Erythroblast (primary cell): ENCODE measurements at places on chromosomes 4 and X.

GRCh38 chr4:3118312-3118711 is 43.8 kb downstream of the HTT start:
- no peak for DNase-seq

- DNase-seq, result no peak
Measured at GRCh38 chr4:171348090-171348489, 465.1 kb upstream of the GALNTL6 start.

DNA sequence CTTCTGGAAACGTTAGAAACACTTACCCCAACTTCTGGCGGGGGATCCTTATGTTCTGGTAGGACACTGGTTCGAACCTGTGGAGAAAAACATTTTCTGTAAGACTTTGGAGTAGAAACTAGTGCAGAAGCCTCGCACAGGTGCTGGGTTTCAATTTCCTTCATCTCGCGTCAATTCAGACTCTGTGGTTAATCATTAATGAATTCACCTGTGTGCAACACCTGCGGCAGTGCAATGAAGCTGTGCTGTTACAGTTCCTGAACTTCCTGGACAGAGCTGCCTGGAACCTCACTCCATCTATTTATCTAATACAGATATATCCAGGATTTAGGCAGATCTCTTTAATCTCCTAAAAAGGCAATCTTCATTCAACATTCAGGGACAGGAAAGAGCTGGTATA is 531.4 kb downstream of the INPP4B start:
- DNase-seq, result no peak

GRCh38 chr4:94665500-94666404 is 92.0 kb upstream of the BMPR1B start:
- DNase-seq, result no peak

DNA sequence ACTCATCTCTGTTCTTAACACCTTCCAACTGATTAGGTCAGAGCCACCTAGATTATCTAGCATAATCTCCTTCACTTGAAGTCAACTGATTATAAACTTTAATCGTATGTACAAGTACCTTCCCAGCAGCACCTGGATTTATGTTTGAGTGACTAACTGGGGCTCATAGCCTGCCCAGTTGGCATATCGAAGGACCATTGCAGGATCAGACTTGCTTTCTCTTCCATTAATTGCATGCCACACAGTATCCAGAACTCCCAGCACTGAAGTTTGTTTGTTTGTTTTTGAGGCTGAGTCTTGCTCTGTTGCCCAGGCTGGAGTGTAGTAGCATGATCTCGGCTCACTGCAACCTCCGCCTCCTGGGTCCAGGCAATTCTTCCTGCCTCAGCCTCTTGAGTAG is 27.9 kb downstream of the GRK4 start:
- no peak for DNase-seq

DNA sequence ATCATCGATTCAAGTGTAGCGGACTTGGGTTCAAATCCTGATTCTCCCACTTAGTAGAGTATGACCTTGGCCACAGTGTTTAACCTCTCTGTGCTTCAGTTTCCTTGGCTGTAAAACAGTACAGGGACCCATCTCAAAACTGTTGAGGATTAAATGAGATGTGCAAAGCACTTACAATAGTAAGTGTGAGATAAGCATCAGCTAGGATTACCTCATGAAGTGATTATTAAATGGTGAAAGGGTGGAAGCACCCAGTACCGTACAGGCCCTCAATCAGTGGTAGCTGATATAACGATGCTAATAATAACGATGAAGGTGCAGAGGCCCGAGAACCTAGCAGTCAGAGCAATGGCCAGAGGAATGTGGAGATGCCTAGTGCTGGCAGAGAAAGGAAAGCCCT is 45.1 kb downstream of the PRPS1 start:
- no peak for DNase-seq

DNA sequence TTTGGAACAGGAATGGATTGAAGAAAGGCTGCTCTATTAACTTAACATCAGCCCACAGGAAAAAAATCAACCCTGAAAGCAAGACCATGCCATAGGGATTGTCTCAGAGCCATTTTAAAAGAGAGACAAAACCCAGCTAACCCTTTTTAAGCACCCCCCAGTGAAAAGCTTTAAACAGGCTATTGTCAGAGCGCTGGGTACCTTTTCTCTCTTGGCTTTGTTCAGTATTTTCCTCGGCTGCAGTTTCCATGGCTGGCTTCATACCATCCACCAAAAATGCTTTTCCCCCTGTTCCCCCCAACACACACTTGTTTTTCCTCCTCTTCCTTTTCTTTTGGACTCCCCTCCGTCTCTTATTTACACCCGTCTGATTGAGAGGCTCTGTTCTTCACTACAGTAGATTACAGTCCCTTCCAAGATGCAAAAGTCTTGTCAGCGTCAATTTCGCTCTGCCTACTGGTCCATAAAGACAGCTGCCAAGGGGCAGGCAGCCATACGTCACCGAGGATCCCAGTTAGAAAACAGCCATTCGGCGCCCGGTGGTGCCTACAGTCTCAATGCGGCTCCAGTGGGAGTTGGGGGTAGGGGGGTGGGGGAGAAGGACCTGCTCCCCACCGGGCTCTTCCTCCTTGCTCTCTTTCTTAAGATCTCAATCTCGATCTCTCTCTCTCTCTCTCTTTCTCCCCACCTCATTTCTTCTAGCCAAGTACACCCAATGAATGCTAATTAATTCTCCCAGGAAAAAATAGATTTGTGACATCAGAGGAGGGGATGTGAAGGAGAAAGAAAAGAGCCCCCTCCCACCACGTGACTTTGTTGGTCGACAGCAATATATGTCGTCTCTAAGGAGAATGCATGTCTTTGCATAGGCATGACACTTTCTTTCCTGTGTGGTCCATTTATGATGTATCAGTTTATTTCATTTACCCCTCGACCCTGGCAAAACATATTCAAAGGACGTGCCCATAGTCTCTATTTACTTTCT is at the start of gene GPM6B:
TSS of gene GPM6B (minus strand) at position 451 of the 985 bp plus-strand sequence. CDS start at position 262, 189 bp downstream.
- no peak for DNase-seq

DNA sequence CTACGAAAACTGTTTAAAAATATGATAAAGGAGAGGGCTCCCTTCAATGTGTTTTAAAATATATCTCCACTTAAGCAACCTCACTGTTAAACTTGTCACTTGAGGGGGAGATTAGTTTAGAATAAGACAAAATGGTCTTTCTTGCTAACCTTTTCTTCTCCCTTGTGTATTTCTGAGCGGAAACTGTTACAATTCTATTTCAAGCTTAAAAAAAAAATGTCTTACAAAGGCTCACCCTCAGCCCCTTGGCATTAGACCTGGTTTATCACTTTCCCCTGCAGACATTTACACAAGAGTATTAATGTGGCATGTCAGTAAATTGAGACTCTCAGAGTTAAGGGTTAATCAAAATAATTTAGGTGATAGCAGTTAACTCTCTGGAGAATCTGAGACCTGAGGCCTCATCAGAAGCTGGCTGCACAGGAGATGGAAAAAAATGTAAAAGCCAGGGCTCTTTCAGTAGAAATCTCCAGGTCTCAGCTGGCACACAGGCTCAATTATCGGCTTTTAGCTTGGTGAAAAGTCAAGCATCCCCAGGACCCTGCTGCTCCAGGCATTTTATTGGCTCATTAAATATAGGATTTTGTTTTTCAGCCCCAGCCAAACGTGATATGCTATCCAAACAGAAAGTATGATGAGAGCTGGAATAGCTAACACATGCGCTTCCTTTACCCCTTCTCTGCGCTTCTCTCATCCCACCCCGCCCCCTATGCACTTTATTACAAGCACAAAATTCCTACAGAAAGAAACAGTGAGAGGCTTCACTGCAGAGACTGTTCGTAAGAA is 130.5 kb downstream of the PPA2 start:
- no peak for DNase-seq

DNA sequence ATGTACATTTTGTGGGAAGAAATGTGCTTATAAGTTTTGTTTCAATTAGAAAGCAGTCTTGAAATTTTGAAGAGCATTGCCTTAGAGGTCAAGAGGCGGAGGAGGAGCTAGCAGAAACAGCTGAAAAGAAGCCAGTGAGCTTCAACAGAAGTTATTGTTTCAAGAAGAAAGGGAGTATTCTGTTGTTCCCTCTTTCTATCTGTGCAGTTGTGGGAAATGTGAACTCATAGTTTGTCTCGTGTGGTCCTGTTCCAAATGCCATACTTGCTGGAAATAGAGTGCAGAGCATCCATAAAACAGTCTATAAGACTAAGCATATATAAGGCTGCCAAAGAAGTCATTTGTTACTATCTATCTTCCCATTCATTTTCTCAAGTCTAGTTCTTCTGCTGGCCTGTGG is 1015.7 kb downstream of the DMD start:
- no peak for DNase-seq

- DNase-seq, result no peak
Measured at GRCh38 chrX:107625739-107626138, 2.6 kb upstream of the PRPS1 start.

- no peak for DNase-seq
Measured at GRCh38 chr4:16438986-16439385, 212.7 kb upstream of the TAPT1 start.

DNA sequence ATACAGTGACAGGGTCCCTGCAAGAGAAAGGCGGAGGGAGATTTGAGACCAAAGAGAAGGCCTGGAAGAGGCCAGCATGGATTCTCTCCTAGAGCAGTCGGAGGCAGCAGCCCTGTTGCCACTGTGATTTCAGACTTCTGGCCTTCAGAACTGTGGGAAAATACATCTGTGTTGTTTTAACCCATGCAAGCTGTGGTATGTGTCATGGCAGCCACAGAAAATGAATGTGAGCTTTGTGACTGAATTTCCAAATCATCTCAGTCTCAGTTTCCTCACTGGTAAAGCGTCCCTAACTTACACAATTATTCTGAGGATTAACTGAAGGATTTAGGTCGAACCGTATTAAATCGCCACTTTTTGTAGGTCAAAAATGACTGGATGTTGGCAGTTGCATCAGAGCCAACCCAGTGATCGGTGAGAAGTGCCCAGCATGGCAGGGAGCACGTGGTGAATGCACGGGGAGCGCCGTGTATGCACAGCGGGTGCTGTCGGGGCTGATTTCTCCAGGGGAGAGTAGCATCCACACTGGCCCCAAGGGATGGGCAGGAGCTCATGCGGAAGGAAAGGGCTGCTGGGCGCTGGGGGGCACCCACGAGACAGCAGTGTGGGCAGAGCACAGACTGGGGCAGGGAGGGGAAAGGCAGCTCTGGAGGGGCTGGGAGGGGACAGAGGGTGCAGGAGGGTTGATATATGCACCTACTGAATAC is 23.8 kb upstream of the NSG1 start:
- no peak for DNase-seq

GRCh38 chr4:122252584-122252983 is 100.5 kb downstream of the BLTP1 start:
- DNase-seq, result no peak

- no peak for DNase-seq
Measured at GRCh38 chr4:126957987-126958386, 674.8 kb upstream of the INTU start.

GRCh38 chrX:114626323-114626722 is 42.4 kb downstream of the HTR2C start:
- DNase-seq, result peak; percentile 0

- DNase-seq, result no peak
Measured at GRCh38 chr4:41446981-41447725, 90.8 kb upstream of the LIMCH1 start.

- DNase-seq, result no peak
Measured at GRCh38 chr4:144716778-144717177, 70.8 kb downstream of the HHIP start.

DNA sequence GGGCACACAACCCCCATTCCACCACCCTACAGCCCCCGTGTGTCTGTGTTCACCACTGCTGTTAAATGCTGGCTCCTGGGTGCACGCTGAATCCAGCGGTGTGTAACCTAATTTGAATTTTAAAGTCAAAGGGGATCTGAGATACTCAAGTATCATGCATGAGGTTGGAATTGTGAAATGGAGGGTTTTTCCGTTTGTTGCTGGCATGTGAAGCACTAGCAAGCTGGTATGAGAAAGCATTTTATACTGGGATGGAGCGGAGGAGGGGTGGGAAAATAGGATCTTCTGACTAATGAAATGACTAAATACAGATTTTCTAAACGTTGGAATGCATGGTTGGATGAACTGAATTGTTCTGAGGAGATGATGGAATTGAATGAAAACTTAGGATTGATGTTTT is 36.9 kb upstream of the FAT1 start:
- DNase-seq, result no peak

DNA sequence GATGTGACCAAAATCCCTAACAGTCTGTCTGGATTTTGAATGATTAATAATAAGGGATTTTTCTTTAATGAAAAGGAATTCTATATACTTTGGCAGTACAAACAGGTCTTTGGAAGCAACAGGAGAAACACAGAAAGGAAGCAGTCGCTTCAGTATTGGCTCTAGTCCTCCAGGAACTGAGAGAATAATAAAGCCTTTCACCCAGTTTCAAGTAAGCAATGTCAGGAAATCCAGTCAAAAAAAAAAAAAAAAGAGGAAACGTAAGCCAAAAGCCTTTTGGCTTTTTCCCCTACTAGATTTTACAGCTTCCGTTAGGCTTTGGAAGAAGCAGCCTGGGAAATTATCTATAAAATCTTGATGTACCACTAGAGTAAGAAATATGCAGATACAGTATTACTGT is 61.7 kb upstream of the HDAC8 start:
- no peak for DNase-seq

DNA sequence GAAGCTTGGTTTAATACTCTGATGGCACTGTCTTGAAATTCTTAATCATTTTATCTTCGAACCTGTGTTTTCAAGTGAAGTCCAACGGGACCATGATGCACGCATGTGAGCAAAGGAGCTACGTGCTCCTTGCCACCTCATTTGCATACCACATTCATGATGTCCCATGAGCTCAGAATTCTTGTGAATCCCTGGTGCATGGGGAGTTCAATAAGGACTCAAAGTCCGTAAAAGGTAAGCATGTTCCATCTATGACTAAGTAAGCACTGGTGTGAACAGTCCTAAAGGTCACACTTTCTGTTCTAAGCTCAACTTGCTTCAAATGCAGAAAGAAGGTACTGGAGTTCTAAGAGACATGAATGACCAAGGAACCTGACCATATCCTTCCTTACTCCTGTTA is 13.1 kb upstream of the GPM6B start:
- DNase-seq, result no peak

GRCh38 chrX:64570204-64570603 is 175.0 kb upstream of the MTMR8 start:
- no peak for DNase-seq

- DNase-seq, result no peak
Measured at GRCh38 chr4:93169966-93170365, 658.6 kb upstream of the ATOH1 start.

DNA sequence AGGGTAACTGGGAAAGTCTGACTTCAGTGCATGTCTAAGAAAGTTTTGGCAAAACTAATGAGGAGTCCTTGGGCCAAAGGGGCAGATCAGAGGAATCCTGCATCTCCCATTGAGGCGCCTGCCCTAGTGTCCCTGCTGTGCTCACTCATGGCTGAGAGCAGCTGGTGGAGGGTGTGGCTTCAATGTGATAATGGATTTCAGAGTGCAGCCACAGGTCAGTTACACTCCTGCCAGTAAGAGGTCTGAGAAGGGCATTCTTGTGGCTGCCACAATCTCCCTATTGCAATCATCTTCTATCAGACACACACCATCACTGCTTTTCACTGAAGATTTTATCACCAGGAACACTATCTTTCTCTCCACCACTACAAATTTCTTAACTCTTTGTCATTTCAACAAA is 457.1 kb downstream of the MID1IP1 start:
- DNase-seq, result peak; percentile 8
